ENCODE measurements at places on chromosomes 5 and 9. TPM values are rescaled to one million over a fixed set of nuclear protein-coding genes. Genes with fewer than 3 reads are reported as not detected.
A peak's percentile ranks its signal among the peaks of the same experiment; 100 is the strongest.

ALDH1A1 gene
- total RNA-seq, result 0.33 TPM

DNA sequence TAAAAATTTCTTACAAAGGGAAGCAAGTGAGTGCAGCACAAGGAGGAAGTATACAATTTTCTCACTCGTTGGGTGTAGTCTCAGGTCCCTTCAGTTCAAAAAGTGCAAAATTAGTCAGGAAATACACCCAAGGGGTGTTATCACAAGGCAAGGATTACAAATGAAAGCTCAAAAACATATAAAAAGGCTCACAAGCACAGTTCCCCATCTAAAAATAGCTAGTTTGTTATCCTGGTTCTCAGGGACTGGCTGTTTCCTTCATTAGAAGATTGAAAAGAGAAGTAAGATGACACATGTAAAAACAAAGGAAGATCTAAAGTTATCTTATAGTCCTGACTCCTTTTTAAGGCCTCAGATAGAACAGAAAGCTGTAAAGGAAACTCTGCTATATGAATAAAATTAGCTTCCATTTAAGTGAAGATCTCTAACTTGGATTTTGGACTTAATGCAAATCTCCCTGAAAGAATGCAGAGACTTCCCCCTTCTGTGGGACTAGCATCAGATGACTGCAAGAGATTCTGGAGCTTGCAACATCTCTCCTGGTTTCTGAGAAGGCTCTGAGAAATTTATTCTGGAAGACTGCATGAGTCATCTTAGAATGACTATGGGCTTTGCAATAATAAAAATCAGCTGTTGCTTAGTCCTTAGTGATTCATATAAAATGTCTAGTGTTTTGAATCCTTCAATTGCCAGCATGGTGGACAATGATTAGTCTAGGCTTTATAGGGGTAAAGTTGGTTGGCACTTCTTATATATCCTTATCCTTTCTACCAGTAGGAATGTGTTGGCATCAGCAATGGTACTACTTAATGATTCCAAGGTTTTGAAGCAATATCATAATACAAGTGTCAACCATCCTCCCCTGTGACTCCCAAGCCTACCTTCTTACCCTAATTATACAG is 25.4 kb downstream of the DAB2 start:
- peak; percentile 95 for DNase-seq

- DNase-seq, result no peak
Measured at GRCh38 chr5:17477573-17478265, 20.3 kb upstream of the TAF11L2 start.

DNA sequence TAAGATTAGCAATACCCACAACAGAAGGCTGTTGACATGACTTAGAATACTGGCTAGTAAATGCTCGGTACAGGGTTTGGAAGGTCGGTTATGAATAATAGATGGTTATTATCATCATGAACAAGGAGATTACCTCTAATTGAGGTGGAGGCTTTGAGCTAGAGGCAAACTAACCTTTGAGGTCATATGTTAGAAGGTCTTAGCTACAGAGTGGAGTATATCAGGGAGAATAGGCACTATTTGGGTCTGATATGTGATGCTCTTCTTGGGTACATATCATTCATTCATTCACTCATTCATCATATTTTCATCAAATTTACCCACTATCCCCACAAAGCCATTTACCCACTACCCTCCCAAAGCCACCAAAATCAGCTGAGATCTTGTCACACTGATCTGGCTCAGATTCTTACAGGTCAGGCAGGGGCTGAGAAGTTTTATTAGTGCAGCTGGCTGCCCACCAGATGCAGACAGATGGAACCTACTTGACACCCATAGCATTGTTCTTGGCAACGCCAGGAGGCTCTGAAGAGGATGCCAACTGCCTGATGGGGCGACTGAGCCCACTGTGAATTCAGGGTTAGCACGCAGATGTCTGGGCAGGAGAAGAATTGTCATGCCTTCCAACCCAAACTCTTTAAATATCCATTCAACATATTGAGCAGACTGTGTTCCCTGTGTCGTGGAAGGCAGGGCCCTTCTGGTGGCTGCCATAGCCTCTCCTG is 90.2 kb upstream of the SH3PXD2B start:
- no peak for DNase-seq

DNA sequence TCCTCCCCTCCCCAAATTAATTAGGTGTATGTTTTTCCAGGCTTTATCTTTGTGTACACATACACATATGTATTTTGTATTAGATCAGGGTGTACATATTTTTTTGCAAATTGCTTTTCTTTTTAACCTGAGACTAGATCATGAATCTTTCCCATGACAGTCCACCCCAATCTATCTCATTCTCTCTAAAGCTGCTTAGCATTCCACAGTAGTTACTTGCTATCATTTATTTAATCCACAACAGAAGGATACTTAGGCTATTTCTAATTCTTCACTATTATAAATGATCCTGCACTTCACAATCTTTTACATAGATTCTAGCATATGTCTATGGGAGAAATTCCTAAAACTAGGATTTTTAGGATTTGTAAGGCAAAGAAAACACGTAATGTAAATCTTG is 43.9 kb downstream of the SH3RF2 start:
- DNase-seq, result no peak

STPG3 gene
- total RNA-seq, result not detected

GRCh38 chr5:77955577-77955976 is 179.4 kb upstream of the TBCA start:
- DNase-seq, result no peak

DNA sequence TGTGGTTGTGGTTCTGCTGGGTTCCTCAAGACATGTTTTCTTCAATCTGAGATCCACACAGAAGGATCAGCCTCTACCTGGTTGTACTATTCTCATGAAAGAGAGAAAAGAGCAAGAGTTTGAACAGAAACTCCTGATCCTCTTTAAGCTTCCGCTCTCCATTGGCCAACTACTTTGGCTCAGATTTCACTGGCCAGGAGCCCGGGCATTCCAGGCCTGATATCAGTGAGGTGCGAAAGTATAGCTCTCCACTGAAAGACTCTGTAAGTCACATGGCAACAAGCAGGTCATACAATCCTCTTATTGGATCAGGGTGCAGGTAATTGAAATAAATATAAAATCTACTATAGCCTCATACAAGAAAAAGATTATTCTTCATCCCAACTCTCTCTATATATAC is 920.5 kb downstream of the TLE4 start:
- no peak for DNase-seq

GRCh38 chr5:87051502-87052113 is 216.1 kb upstream of the RASA1 start:
- DNase-seq, result no peak

DNA sequence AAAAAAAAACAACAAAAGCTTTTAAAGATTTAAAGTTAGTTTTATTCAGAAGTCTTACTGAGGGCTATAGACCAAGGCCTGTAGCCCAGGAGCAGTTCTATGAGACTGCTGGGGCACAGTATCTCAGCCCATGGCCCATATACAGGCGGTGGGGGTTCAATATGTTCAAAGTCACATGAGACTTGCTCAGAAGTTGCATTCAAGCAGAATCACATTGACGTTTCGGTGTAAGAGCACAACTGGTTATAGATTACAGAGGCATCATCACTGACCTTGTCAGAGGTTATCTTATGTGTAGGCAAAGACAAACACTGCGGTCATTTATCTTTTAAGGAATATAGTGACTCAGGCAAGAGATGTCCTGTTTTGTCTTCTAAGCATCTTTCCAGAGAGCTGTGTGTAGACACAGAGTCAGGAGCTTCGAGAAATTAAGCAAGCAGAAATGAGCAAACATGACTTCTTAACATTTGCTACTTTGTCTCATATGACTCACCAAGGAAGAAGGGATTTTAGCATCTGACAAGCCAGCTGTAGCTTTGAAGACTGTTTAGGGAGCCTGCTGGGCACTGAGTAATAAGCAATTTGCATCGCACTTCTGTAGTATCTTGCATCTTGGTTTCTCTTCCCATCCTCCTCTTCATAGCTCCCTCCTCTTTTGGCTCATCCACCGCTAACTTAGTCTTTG is 12.9 kb upstream of the F2RL1 start:
- DNase-seq, result peak; percentile 98

GRCh38 chr5:18653216-18653752 is 1019.0 kb downstream of the TAF11L14 start:
- no peak for DNase-seq

SLC6A7 gene
- total RNA-seq, result not detected

GRCh38 chr5:168226012-168226411 is 65.4 kb upstream of the WWC1 start:
- DNase-seq, result no peak

DNA sequence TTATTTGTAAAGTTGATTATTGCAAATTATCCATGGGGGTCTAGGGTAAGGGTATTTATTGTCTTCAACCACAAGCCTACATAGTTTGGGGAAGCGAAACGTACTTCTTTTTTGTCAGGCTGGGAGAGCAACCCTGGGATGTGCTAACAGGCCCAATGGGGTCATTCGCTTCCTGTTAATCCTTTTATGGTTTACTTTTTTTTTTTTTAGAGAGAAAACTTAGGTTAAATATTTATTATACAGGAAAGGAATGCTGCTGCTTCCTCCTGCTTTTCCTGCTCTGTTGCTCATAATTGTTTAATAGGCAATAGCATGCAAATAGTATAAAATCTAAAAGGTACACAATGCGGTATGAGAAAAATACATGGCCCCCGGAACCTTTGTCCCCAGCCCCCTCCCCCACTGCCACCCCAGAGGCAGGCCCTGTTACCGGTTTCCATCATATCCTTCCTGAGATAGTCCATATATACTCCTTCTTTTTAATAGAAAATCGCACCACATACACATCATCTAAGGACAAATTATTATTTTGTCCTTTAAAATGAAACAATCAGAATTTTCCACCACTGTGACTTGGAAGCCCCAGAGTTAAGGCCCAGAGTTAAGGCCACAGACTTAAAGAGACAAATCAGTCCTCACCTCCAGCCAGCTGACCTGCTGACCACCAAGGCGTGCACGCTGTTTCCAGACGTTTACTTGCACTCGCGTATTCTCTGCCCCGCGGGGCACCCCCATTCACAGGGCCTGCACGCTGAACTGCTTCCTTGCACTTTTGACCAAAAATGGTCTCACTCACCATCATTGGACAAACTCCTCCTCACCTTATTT is 83.9 kb downstream of the NDFIP1 start:
- no peak for DNase-seq

DNA sequence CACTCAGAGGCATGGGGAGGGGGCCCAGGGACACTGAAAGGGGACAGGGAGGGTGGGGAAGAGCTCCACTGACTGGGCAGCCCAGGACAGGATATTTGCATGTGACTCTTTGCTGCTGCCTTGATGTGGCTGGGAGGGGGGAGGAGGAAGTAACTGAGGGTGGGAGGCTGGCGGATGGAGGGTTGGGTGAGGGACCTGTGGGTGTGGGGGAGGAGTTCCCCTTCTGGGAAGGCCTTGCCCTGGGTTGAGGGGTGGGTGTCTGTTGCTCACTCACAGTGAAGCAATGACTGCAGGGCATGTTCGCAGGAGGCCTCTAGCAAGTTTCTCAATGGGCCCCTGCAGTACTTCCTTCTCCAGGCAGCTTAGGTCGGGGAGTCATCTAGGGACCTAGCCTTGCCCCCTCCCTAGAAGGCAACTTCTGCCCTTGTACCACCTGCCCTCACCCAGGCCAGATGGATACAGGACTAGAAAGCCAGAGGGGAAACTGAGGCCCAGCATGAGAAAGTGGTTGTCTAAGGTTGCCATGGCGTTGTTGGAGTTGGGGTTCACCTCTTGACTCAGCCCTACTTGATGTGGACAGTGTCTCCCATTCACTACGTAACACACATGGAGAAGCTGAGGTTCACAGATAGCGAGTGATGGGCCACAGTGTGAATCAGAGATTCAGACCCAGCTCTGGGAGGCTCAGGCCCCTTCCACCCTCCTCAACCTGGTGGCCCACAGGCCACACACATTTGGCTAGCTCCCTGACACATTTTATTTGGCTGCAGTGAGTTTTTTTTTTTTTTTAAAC is 3.0 kb downstream of the GRK6 start:
- no peak for DNase-seq

GRCh38 chr5:80078921-80079320 is 43.8 kb downstream of the THBS4 start:
- no peak for DNase-seq

DNA sequence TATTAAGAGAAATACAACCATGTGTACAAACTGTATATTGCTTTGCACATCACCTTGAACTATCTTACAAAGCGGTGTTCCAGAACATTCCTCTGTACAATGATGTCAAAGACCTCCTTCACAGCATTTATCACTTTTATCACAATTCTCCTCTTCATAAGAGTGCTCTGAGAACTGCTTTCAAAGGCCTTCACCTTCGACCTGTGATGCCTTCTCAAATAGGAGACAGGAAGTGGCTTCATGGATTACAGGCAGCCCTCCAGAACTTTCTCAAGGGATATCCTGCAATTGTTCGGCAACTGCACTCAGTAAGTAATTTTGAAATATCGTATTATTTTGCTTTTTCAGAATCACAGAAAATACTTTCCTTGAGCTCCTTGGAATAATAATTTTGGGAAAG is 68.0 kb upstream of the IL7R start:
- no peak for DNase-seq

OSMR gene
- 111 TPM for total RNA-seq

PGM5 gene
- 1.0 TPM for total RNA-seq

- peak; percentile 100 for DNase-seq
Measured at GRCh38 chr5:82365744-82366228, 87.6 kb upstream of the RPS23 start.

C7 gene
- total RNA-seq, result not detected

DNA sequence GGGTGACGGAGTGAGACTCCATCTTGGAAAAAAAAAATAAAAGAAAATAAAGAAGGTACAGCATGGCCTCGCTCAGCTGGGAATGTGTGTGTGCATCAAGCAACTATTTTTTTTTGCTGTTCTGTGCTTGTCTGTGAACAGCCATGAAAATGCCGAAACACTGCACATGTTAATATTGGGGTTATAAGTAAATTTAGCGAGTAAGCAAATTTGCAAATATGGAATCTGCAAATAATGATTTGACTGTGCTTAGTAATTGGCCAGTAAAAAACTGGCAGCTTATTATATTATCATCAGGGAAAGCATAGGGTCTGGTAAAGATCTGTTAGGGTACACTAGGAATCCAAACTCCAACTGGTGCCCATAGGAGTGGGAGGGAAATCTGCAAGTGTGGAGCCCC is 278.1 kb upstream of the KLF4 start:
- DNase-seq, result no peak

GRCh38 chr5:68823301-68823700 is 270.5 kb upstream of the SLC30A5 start:
- DNase-seq, result no peak

NPDC1 gene
- 15.5 TPM for total RNA-seq

ITK gene
- not detected for total RNA-seq

CPLANE1 gene
- total RNA-seq, result 22.4 TPM

SRD5A1 gene
- total RNA-seq, result 25.4 TPM

MCTP1 gene
- total RNA-seq, result 31.9 TPM

- no peak for DNase-seq
Measured at GRCh38 chr9:120236596-120236995, 343.4 kb downstream of the CDK5RAP2 start.

LIFR gene
- 26.3 TPM for total RNA-seq

SPINK4 gene
- not detected for total RNA-seq

SUSD3 gene
- not detected for total RNA-seq

DNA sequence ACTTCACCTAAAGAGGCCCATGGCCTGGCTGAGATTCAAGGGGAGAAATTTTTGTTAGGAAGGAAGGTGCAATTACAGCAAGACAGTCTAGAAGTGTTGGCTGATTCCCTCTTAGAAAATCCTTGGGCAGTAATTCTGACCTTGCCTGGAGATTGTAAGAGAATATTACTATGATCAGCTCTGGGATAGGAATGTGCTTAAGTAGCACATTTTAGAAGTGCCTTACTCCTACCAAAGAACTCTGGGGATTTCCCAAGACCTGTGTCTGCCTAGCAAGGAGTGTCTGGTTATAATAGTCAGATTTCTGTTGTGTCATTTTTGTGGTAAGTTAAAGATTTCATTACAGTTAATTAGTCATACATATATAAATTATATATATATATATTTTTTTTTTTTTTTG is 52.3 kb downstream of the NLN start:
- peak; percentile 86 for DNase-seq

All from mammary epithelial cell (primary cell).